ENCODE measurements at places on chromosomes 4 and X.
A peak's percentile ranks its signal among the peaks of the same experiment; 100 is the strongest.

GRCh38 chr4:98248934-98249333 is 12.2 kb upstream of the RAP1GDS1 start:
- DNase-seq = no peak

DNA sequence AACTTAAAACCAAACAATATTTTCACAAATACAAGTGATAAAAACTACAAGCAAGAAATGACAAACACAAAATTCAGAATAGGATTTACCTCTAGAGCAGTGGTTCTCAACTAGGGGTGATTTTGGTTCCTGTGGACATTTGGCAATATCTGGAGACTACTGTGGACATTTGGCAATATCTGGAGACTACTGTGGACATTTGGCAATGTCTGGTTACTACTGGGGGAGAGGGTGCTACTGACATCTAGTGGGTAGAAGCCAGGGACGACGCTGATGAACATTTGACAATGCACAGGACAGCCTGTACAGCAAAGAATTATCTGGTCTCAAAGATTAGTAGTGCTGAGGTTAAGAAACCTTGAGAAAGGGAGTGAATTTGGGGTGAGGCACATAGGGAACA is 169.8 kb downstream of the CLCN4 start:
- DNase-seq = no peak

GRCh38 chr4:177313263-177313662 is 3.6 kb downstream of the NEIL3 start:
- no peak for DNase-seq

GRCh38 chrX:56550667-56551066 is 12.8 kb upstream of the UBQLN2 start:
- no peak for DNase-seq

GRCh38 chr4:110905367-110905766 is 282.5 kb upstream of the PITX2 start:
- no peak for DNase-seq

- DNase-seq = peak; percentile 7
Measured at GRCh38 chr4:114780205-114780604, 181.6 kb downstream of the UGT8 start.

DNA sequence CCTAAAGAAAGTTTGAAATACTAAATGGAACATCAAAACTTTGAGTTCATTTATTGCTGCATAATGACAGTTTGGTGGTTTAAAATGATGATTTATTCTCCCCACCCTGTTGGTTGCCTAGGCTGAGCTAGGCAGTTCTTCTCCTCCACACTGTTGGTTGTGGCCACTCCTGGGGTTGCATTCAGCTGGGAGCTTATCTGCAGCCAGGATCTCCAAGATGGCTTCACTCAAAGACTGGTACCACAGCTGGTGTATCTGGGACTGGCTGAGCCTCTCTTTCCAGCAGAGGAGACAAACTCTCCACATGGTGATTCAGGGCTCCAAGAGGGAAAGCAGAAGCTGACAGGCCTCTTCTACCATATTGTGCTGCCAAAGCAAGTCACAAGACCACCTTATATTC is 33.1 kb downstream of the MSL3 start:
- DNase-seq = no peak

- no peak for DNase-seq
Measured at GRCh38 chr4:88573276-88573980, 18.9 kb upstream of the HERC3 start.

DNA sequence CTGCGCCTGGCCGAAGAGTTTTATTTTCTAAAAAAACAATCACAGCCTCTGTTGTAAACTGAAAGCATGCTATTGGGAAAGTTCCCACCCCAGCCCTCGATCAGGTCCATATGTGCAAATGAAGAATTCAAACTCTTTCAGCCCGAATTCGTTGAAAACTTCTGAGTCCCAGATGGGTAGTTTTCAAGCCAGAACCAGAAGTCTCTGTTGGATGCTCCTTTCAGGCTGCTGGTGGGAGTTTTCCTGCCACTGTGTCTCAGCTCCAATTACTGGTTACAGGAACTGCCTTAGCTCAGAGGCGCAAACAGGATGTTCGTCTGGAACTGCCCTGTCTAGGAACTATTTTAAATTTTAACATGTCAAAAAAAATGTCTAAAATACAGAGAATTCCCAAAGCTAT is 9.3 kb upstream of the ALG13 start:
- no peak for DNase-seq

- DNase-seq = no peak
Measured at GRCh38 chr4:24930151-24930550, 17.3 kb upstream of the CCDC149 start.

DNA sequence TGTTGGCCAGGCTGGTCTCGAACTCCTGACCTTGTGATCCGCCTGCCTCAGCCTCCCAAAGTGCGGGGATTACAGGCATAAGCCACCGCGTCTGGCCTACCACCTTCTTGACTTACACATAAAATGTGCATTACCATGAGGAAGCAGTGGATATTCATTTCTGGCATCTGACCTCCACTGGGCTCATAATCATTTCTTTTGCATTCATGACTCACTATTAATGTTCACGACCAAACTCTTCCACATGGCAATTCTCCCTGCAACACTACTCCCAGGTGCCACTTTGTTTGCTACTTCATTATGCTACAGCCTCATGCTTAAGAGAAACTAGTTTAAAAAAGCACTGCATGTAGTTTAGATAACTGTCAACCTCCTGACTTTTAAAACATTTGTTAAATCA is 22.7 kb downstream of the RASGEF1B start:
- no peak for DNase-seq

DNA sequence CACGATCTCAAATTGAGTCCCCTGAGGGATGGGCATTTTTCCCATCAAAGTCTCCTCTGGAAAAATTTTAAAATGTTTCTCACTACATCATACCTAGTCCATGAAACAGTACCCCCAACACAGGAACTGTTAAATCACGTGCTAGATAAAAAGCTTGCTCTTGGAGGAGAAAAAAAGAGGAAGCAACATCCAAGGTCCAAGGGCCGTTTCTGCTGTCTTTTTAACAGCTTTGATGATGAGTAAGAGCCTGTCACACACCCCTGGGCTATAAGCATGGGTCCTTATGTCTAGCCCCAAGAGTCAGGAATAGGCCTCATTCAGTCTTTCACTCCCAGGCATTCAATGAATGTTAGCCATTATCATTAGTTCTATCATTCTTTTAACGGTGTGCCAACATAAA is 128.9 kb downstream of the SH3KBP1 start:
- DNase-seq = no peak

- no peak for DNase-seq
Measured at GRCh38 chr4:171025343-171025742, 787.9 kb upstream of the GALNTL6 start.

DNA sequence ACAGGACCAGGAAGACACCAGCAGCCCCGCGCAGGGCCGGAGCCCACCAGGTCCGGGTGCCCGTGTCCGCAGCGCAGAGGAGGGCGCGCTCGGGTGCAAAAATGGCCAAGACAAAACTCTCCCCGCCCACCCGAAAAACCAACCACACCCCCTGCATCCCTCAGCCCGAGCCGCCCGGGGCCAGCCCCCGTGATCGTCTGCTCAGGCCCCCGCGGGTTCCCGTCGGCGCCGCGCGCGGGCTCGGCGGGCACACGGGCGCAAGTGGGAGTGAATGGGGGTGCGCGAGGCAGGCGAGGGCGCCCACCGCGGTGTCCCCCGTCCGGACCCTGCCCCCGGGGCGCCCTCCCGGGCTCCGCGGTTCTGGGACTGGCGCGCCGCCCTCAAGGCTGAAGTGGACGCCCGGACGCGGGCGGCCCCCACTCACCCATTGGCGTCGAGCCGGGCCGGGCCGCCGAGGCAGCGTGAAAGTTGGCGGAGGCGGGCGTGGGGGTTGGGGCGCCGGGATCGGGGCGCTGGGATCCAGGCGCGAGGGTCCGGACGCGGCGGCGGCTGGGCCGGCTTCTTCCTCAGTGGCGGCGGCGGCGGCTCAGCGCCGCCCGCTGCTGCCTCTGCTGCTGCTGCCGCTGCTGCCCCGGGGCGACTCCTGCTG is 393 bp downstream of the SH3KBP1 start:
- no peak for DNase-seq
